NCI-H748 treated with DMSO at 0.1 percent for 48 hours (cell line): ENCODE measurements at places on chromosomes 3 and 15.

GRCh38 chr15:63070681-63071129 lies 28.2 kb downstream of the TPM1 start:
- DNase-seq, result no peak

- no peak for DNase-seq
Measured at GRCh38 chr3:145159640-145160039, 1001.3 kb downstream of the PLOD2 start.

- no peak for DNase-seq
Measured at GRCh38 chr15:37823601-37824275, 110.7 kb upstream of the TMCO5A start.

DNA sequence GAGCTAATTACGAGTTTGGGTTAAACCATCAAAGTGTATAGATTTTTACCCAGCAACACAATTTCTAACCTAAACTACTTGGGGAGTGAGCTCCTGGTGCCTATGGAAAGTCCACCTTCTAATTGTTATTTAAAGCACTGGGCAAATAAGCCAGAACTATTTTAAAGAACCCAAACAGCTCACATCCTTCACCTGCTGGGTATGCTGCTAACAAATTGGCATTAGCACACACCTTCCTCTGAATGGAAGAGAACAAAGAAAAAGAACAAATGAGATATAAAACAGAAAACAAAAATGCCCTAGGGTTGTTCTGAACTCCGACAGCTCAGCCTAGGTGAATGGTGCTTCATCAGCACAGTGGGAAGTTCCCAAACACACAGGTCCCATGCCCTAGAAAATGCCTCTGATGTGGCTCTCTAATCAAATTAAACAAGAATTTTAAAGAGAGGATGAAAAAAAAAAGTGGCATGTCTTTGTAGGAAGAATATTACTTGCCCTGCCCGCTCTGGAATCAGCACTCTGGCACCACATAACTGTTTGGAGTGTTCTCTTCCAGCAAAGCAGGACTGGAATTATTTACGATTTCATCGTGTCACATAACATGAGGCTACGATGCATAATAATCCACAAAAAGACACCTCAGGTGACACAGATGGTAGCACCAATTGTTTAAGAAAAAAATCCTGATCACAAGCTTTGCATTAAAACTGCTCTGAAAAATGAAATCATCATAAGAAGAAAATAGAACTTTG lies 334.4 kb downstream of the GBE1 start:
- no peak for DNase-seq

GRCh38 chr3:164459521-164460151 lies 618.7 kb downstream of the SI start:
- no peak for DNase-seq

DNA sequence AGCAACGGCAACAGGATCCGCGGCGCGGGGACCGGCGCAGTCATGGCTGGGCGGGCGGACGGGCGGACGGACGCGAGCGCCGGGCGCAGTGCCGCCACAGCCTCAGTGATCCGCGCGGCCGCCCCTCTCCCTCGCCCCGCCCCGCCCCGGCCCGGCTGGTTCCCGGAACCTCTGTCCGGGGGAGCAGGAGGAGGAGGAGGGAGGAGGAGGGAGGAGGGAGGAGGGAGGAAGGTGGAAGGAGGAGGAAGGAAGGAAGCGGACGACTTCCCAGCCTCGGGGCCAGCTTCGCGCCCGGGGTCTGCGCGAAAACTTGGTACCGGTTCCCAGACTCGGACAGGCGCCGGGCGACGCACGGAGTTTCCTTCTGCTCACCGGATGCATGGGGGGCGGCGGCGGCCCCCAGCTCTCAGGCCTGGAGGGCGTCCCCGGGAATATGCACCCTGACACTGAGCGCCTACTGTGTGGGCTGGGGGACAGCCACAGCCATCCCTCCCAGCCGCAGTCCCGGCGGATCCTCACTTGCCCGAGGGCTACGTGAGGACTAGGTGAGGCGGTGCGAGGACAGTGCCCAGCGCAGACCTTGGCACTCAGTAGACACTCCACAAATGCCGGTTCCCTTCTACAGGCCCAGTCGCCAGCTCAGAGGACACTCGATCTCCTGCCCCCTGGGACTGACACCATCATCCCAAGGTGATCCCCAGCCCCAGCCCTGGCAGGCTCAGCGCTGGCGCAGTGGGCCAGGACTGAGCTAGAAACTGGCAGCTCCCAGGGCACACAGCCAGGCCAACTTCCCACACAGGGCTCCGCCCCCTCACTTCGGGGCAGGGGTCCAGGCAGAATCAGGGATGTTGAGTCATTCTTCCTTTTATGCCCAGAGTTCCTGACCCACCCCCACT lies at the start of gene SHISA5:
Gene SHISA5 (minus strand): TSS at position 124 of the 896 bp plus-strand sequence. CDS start 80 bp downstream, at position 44.
- DNase-seq, result no peak

GRCh38 chr3:140424726-140425125 lies 253.1 kb upstream of the TRIM42 start:
- no peak for DNase-seq

DNA sequence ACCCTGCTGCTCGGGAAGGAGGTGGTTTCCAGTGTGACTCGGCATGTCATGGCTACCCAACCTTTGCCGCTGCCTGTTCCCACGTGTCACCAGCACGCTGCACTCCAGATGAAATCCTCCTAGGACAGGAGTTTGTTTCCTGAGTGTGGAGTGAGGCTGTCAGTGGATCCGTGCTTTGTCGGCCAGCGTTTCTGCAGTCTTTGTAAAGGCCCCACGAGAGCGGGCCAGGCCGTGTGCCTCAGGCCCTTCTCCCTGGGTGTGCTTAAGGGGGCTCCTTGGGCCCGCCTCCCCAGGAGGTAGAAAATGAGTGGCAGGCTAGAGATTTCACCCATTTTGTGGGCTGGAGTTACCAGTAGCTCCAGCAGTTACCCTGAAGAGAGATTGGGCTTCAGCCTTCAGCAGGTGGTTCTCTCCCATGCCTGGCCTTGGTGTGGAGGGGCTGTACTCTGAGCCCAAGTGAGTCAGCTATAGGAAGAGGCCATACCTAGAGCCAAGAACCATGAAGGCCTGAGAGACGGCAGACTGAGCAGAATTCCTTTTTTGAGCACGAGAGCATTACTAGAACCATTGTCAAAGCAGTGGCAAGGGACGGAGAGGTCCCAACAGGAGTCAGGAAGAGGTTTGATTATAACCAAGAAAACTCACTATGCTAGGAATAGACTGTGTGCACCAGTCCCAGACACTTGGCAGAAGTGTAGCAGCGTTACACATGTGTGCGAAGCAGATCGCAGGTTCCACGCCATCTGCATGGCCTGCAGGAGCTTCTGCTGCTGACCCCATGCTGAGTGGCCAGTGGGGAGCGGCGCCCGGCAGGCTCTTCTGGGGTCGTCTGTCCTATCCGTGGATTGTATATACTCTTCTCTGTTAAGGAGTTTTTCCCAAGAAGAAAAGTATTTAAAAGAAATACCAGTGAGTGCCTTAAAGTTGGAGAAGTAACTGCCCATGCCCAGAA lies 14.5 kb downstream of the MAP6D1 start:
- DNase-seq, result no peak

- no peak for DNase-seq
Measured at GRCh38 chr3:52405066-52405465, 39.8 kb downstream of the SEMA3G start.

GRCh38 chr15:83185561-83185960 lies 22.1 kb downstream of the HDGFL3 start:
- no peak for DNase-seq

DNA sequence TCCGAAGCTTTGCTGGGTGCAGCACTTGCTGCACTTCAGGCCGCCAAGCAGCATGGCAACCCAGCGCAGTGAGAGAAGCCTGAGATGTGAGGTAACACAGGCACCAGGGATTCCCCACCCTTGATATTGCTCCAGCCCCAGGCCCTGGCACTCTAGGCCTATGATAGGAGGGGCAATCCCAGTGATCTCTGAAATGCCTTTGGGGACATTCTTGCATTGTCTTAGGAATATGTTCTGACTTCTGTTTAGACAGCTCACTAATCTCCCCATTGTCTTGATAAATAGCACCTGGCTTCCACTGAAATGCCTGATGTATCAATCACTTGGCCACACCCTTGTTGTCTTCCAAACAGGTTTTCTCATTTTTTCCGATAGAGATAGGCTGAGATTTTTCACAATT lies 102.8 kb downstream of the SOX14 start:
- DNase-seq, result no peak

DNA sequence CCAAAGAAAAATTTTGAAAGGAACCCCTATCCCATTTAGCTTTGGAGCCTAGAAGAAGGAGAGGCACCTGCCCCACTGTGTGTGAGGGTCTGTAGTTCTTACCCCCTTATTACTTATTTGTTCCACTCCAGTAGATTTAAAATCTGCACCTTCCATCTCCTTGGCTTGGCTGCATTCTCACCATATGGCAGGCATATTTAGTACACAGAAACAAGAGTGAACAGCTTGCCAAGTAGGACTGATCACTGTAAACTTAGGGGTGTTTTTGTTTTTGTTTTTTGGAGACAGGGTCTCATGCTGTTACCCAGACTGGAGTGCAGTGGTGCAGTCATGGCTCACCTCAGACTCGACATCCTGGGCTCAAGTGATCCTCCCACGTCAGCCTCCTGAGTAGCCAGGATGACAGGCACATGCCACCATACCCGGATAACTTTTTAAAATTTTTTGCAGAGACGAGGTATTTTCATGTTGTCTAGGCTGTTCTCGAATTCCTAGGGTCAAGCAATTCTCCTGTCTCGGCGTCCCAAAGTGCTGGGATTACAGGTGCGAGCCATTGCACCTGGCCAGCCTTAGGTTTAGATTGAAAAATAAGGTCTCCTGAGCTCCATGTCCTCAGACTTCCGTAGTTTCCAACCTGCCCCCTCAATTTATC lies 14.1 kb upstream of the ANXA2 start:
- no peak for DNase-seq

- no peak for DNase-seq
Measured at GRCh38 chr3:130504701-130505100, 12.3 kb upstream of the COL6A6 start.

- DNase-seq, result no peak
Measured at GRCh38 chr3:112755845-112756613, 90.6 kb downstream of the CD200R1L start.

DNA sequence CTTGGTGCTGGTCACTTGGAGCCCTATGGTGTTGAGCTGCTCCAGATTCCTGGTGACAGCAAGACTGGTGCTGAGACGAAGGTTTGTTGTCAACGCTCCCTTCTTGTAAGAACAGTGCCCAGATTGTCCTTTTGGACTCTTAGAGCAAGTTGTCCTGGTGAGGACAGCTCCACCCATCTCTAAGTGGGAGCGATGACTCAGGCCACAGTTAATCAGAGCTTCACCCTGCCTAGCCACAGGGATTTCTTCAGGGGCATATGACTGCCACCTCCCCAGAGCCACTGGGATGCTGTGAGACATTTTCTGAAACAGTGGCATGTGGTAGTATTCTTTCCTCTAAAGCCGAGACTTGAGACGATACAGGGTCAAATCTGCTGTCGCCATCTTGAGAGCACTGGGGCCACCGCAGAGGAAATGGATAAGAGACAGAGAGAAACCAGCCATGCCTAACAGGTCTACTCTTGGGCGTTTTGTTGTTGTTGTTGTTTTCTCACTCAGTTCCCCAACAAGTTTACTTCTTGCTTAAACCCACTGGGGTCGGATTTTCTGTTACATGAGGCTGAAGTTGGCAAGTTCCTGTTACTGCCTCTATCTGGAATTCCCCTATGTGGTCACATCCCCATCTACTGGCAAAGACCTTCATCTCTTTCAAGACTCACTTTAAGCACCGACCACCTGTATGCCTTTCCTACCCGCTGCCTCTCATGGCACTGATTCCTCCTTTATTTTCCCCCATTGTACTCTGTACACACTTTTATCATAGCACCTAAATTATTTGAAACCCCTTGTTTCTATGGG lies 16.0 kb upstream of the PCOLCE2 start:
- DNase-seq, result no peak

- no peak for DNase-seq
Measured at GRCh38 chr3:175184392-175184791, 325.3 kb downstream of the NAALADL2 start.

GRCh38 chr3:186352369-186352768 lies 9.7 kb downstream of the DGKG start:
- DNase-seq, result no peak

GRCh38 chr3:141714671-141715070 lies 23.4 kb upstream of the RNF7 start:
- no peak for DNase-seq

GRCh38 chr3:51646091-51646490 lies 25.0 kb upstream of the TEX264 start:
- DNase-seq, result no peak

GRCh38 chr15:91027677-91028076 lies 5.3 kb upstream of the VPS33B start:
- DNase-seq, result no peak

- DNase-seq, result no peak
Measured at GRCh38 chr3:89289574-89290190, 182.3 kb downstream of the EPHA3 start.

- DNase-seq, result no peak
Measured at GRCh38 chr3:64170270-64170669, 55.0 kb downstream of the PRICKLE2 start.
